ENCODE measurements at places on chromosomes 2 and 18. TPM values are rescaled to one million over a fixed set of nuclear protein-coding genes. Genes with fewer than 3 reads are reported as not detected.

DNA sequence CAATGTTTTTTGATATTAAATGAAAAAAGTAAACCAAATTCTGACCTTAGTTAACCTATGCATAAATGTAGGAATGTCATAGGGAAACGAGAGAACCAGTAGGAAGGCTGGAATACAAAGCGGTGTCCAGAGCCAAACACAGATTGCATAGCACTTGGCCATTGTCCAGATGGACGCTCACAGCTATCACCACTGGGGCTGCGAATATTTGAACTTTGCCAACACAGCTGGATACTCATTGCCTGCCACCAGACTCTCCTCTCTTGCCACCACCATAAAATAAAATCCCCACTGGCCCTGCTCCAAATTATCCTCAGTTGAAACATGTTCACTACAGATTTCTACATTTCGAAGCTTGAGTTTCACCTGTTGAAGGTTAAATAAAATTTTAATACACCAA, 159.3 kb upstream of the GULP1 start:
- DNase-seq: no peak

ZNF396 gene
- 2.0 TPM for total RNA-seq

GRCh38 chr2:68834737-68835376, 36.3 kb downstream of the BMP10 start:
- no peak for DNase-seq

DNA sequence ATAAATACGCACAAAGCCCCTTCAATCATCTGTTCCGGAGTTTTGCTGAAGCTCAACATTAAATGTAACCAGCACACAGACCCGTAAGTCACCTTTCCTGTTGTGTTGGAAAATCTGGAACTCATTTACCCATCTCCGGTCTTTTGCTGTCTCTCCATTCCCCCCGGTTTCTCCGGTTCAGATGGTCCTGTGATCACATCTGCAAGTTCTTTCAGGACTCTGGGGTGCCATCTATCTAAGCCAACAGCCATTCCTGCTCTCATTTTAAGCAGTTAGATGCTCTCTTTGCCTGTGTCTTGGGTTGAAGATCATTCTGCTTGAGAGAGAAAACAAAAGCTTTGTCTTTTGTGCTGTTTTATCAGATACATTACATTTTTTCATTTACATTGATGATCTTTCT, 91.7 kb upstream of the TGIF1 start:
- no peak for DNase-seq

KCNG3 gene
- total RNA-seq: not detected

CPO gene
- not detected for total RNA-seq

GRCh38 chr18:27120246-27120645, 64.9 kb downstream of the CHST9 start:
- no peak for DNase-seq

DNA sequence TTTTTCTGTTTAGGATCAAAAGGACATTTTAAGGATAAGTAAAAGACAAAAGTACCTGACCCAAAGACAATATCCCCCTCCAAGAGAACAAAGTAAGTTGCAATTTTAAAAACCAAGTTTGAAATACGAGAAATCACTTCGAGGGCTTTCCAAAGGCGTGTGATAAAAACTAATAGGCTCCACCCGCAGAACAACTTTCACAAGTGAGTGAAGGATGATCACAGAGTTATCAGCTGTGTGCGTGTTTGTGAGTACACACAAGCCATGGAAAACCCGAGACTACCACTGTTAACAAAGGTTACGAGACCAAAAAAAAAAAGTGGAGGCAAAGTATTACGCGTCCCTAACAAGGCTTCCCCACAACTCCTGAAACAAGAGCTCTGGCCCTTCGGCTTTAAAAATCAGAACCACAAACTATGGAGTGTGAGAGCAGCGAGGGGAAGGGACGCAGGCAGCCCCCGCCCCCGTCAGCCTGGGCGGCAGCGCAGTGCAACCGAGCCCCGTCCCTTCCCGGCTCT, 719 bp downstream of the SMAD2 start:
- peak; percentile 50 for DNase-seq

DNA sequence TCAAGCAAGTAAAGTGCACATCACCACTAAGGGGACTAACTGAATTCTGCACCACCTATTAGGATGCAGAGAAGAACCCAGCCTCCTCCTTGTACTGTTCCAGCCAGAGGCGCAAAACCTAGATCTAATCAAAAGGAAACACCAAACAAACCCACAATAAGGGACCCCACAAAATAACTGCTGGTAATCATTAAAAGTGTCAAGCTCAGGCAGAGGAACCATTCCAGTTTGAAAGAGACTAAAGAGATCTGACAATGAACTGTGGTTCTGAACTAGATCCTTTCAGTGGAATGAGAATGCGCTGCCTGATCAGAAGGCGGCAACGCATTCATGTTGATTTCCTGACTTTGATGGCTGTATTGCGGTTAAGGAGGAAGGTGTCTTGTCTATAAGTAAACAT, 16.8 kb downstream of the HDLBP start:
- no peak for DNase-seq

- DNase-seq: peak; percentile 13
These were observed 63.4 kb upstream of the ARHGAP28 start for GRCh38 chr18:6666012-6666685.

DNA sequence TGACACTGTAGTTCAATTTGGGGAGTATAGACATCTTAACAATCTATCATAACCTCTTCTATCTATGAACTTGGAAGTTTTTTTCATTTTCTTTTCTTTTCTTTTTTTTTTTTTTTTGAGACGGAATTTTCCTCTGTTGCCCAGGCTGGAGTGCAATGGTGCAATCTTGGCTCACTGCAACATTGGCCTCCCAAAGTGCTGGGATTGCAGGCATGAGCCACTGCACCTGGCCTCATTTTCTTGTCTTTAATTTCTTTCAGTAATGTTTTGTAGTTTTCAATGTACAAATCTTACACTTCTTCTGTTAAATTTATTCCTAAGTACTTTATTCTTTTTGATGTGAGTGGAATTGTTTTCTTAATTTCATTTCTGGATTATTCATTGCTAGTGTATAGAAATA, 14.6 kb downstream of the ASAP2 start:
- DNase-seq: peak; percentile 40

- DNase-seq: peak; percentile 98
These were observed 113.8 kb downstream of the SH3RF3 start for GRCh38 chr2:109242654-109243331.

DNA sequence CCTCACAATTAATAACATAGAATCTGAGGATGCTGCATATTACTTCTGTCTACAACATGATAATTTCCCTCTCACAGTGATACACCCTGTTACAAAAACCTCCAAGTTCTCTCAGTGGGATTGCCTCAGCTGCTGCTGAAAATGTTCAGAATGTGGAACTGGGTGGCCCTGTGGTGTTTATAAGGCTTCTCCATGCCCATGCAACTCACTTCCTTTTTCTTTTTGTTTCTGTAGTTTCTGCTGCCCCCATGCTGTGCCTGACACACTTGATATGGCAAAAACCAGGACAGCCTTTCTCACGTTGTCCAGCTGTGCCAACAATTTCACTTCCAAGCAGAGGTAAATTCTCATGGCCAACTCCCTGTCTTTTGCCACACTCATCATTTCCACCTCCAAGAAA, 206.2 kb downstream of the RPIA start:
- no peak for DNase-seq

DNA sequence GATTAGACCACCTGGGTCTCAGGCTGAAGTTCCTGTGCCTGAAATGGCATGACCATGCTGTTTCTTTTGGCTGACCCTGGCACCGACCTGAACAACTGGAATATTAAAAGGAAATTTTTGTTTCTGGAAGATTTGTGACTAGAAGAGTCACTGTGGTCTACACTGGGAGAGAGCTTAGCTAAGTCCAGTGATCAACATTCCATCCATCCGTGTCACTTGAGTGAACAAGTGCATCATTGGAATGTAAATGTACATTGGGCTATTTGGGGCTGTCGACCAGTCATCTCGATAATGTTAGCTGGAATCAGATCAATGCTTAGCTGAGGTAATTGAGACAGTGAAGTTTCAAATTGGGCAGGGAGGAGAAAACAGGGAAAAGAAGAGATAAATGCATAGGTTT, 95.4 kb upstream of the CCDC85A start:
- DNase-seq: no peak

GRCh38 chr2:70514612-70515055, 39.0 kb downstream of the TGFA start:
- DNase-seq: no peak

DNA sequence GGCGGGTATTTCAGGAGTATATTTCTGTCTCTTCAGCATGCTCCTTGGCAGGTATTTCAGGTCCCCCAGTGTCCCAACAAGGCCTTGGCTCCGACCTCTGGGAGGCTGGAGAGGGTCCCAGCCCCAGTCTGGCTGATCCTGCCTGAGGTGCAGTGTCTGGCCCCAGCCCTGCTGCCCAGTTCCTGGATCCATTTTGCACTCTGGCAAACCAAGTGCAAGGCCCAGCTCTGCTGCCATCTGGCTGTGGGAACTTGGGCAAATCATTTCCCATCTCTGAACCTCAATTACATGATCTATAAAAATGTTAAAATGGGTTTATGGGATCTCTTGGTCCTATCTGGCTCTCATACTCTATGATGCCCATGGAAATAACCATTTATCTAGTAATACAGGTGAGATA, 63.6 kb downstream of the ZBTB7C start:
- peak; percentile 35 for DNase-seq

GRCh38 chr2:221810245-221810644, 238.1 kb upstream of the EPHA4 start:
- no peak for DNase-seq

CDH2 gene
- 64.1 TPM for total RNA-seq

DNA sequence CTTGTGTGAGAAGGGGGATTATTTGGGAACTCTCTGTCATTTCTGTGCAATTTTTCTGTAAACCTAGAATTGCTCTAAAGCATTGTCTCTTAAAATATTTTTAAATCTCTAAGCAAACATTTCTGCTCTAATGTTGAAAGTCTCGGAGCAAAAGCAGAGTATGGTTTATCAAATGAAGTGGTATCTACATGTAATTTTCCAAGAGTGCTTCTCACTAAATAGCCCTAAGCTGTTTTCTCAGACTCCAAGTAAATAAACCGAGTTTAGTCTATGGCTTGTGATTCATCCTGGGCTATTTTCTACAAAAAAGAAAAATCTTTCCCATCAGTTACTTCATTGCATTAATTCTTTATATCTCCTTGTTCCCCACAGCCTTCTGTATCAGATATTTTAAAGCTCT, 90.8 kb downstream of the METTL4 start:
- DNase-seq: no peak

DNA sequence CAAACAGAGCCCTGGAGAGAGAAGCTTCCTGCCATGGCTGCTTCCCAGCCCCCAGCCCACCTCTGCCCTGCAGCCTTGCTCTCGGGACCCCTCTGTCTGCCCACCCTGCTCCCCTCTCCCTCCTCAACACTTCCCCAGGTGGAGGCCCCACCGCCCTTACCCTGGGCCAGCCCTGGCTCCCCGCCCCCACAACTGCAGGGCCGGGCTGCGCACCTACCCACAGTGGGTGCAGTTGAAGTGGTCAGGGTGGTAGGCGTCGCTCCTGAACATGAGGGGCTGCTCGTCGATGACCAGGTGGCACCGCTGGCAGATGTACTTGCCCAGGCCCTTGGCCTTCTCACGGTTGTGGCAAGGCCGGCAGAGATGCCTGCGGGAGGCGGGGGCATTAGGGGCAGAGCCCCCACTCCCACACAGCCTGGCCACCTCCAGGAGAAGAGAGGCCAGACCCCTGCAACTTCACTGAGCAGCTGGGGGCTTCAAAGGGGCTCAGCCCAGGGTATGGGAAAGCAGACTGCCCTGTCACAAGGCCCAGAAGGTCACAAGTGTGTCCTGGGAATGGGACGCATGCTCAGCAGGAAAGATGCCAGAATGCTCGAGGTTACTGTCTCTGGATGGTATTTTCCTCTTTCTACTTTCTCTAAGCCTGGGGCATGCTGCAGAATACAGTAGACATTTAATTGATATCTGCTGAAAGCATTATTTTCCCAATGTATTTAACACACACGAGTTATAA, 3.1 kb upstream of the GPR17 start:
- no peak for DNase-seq

DNA sequence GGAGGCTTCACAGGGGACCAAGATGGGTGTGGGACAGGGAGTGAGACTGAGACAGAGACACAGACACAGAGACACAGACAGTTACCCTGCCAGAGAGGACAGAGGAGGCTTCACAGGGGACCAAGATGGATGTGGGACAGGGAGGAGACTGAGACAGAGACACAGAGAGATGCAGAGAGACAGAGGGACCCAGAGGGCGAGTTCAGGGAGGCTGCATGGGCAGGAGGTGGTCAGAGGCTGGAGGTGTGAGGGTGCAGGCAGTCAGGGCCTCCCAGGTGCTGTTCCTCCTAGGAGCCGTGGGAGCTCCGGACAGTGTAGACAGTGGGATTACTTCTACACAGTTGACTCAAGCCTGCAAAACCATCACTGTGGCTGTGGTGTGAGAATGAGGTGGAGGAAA, 206.2 kb upstream of the PXDN start:
- no peak for DNase-seq

- DNase-seq: peak; percentile 8
These were observed 340.0 kb upstream of the MEX3C start for GRCh38 chr18:51537487-51537886.

- no peak for DNase-seq
These were observed 110.8 kb downstream of the AFF3 start for GRCh38 chr2:100031604-100032003.

SAG gene
- total RNA-seq: not detected

DNA sequence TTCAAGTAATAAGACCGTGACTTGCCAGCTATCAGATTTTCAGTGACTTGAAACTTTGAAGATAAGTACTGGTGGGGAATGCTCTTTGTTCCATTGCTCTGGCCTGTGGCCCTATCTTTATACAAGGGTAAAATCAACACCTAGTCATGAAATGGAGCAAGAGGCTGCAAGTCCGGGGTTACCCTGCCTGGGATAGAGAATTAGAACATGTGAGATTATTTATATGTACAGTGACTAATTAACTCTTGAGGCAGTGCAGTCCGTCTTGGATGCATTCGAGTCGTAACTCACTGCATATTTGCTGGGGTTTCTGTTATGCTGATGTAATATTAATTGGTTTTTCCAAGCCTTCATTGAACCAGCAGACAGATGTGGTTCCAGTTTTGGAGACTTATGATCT, 105.8 kb upstream of the LYPD6 start:
- DNase-seq: no peak

HES6 gene
- 1.6 TPM for total RNA-seq

DNA sequence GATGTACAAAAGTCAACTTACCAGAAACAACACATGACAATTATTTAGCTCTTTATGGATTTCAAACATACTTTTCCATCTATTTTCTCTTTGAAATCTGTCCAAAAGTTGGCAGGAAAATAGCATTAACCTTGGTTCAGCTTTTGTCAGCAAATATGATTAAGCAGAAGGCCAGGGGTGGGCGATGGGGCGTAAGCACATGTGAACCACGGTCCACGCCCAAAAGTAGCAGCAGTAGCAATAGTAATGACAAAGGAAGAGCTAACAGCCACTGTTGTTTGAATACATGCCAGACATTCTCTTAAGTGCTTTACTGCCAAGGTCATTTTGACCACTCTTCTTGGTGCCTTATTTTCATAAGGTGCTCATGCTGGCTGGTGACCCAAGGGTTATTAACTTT, 73.5 kb downstream of the ANTXR1 start:
- DNase-seq: no peak

- DNase-seq: no peak
These were observed 36.8 kb upstream of the GPR17 start for GRCh38 chr2:127609031-127609751.

GRCh38 chr2:3662239-3662638, 4.2 kb downstream of the ALLC start:
- DNase-seq: no peak

All from fibroblast of the aortic adventitia (primary cell).